ENCODE measurements at places on chromosomes 13 and 19.

GRCh38 chr13:114166381-114167131 is 12.5 kb upstream of the CFAP97D2 start:
- no peak for DNase-seq

DNA sequence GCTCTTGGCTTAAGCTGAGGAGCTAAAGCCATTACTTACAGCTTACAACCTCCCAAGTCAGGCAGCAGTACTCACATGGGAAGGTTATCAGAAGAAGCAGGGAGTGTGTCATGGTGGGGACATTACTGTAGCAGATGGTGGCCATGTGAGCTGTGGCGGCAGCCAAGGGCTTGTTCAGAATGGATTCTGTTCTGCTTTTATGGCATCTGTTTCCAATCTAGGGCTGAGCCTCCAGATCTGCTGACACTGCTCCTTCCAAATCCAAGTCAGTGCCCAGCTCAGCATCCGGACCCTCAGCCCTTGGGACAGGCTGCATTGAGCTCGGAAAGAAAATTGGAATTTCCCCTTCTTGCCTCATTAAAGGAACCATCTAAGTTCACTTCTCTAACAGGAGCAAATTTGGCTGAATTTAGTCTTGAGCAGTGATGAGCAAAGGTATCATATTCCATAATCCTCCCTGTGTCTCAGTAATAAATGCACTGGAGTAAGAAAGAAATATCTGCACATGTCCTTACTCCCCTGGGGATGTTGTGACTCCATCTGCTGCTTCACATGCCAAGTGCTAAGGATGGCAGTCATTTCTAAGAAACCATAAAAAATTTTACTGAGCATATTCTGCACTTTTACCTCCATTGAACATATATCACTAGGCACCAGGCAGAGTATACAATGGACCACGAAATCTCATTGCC is 73.9 kb downstream of the KCTD12 start:
- DNase-seq = no peak

DNA sequence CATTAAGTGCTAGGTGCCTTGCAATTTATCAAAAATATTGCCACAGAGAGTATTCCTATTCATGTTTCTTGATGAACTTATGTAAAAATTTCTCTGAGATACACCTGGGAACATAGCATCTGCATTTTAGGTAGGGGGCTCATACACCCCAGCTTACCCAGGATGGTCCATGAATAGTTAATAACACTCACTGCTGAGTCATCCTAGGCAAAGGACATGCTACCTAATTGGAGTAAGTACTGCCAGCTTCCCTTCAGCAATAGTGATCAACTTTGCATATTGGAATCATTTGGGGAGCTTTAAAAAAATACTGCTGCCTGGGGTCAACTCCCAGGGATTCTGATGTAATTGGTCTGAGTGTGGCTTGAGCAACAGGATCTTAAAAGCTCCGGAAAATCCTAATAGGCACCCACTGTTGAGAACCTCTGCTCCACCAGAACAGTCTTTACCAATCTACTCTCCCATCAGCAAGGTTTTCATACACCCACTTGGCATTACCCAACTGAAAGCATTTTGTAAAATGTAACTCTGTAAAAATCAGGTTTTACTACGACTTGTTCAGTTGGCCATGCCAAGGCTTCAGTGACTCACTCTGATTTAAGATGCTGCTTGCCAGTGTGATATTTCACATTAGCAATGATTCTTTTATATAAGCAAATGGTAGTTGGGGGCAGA is 67.2 kb upstream of the FNDC3A start:
- DNase-seq = no peak

GRCh38 chr19:7535998-7536695 is 630 bp downstream of the PNPLA6 start:
- no peak for DNase-seq

- no peak for DNase-seq
Measured at GRCh38 chr19:45636275-45636674, 2.9 kb downstream of the EML2 start.

DNA sequence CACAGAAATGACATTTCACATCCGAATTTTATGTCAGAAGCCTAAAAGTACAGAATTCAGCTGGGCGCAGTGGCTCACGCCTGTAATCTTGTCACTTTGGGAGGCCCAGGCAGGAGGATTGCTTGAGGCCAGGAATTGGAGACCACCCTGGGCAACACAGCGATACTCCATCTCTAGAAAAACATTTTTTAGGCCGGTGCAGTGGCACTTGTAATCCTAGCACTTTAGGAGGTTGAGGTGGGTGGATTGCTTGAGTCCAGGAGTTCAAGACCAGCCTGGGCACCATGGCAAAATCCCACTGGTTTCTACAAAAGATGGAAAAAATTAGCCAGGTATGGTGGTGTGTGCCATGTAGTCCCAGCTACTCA is 15.3 kb downstream of the NOP53 start:
- no peak for DNase-seq

GRCh38 chr19:33492090-33492489 is 29.5 kb downstream of the PEPD start:
- no peak for DNase-seq

DNA sequence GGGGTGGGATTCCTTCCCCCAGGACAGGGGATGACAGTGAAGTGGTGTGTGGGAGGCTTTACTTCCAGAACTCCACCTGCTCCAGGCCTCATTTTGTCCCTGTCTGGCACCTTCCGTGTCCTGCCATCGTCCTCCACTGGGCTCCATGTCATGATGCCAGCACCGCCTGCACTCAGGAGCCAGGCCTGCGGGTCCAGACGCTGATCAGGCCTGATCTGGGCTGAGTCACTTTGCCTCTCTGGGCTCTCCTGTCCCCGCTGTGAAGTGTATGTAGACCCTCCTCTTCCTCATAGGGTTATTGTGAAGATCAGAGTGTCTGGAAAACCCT is 9.6 kb downstream of the FUZ start:
- DNase-seq = no peak

DNA sequence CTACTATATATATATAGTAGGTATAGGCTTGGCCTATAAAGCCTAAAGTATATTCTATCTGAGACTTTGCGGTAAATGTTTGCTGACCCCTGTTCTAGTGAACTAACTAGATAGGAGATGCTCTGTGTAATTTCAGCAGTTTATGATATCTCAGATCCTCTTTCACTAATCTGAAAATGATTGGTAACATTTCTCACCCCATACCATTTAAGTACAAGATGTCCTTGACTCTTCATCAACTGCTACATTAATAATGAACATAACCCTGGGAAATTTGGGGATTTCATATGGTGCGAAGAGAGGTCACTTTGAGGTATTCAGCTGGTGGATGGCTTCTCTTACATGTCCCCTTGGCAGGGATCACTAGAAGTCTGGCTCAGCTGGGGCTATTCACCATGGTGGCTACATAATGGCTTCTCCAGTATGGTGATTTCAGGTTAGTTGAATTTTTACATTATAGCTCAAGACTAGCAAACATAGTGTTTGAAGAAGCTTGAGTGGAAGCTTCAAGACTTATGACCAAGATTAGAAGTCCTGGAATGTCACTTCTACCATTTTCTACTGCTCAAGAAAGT is 103.6 kb upstream of the MYCBP2 start:
- no peak for DNase-seq

DNA sequence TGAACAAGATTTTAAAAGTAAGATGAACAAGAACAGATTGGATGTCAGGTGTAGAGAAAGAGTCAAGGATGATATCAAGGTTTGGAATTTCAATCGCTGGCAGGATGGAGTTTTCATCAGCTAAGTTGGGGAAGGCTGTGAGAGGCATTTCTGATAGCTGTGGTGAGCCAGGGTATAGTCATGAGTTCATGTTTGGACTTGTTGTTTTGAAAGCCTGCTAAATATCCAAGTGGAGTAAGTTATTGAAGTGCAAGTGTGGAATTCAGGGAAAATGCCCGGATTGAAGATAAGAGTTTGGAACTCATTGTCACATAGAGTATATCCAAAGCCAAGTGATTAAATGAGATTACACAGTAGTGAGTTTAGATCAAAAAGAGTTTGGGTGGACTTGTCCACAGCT is 11.0 kb upstream of the EPSTI1 start:
- no peak for DNase-seq

DNA sequence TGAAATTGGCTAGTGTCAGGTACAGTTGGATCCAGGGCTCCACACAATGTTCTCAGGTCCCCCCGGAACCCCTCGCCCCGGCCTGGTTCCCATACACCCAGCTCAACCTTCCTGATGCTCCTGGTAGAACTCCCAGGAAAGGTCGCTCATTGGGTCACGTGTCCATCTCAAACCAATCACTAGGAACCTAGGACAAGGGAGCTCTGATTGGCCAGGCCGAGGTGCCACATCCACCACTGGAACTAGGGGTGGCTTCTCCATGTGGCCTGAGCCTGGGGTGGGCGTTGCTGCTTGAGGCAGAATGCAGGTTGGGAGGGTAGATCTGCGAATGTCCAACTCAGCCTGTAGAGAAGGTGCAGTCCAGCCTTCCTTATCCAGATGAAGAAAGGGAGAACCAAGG is 6.9 kb upstream of the MEF2B start:
- no peak for DNase-seq

GRCh38 chr13:100130092-100130491 is 41.2 kb downstream of the PCCA start:
- DNase-seq = no peak

- DNase-seq = no peak
Measured at GRCh38 chr19:4533334-4533733, 1.7 kb downstream of the PLIN5 start.

DNA sequence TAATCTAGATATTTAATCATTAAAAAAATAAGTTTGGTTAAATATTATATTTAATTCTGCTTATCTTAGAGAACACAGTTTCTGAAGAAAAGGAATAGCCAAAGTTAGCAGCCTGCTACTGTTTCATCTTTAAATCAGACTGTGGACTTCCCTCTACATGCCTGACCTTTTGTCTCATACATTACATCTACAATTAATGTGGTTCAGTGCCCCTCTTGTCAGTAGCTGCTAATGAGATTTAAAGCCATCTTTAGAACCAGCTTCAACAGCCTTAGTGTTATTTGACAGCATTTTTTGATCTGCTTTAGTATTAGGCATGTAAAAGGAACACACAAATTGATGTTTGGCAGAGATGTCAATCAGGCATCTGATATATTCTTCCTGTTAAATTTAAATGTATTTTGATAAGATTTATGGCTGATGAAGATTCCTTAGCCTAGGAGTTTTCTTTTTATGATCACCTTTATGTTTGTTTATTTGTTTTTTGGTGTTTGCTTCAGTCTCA is 1925.8 kb upstream of the PRR20A start:
- DNase-seq = no peak

DNA sequence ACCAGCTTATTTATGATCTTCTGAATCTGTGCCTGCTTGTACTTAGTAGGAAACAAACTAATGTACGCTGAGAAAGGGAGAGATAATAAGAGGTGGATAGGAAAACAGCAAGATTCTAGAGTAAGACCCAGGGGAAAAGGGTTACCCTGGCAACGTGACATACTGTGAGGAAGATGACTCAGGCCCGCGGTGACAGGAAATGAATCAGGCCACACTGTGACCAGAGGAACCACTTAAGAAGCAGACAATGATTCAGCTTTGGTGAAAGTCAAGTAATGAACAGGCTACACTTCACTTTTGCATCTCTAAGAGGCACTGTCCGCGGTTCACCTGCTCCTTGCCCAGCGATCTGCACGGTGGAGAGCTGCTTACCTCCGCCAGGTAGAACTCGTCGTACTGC is 158.2 kb downstream of the NALCN start:
- peak; percentile 77 for DNase-seq

- DNase-seq = no peak
Measured at GRCh38 chr13:78402708-78403400, 200.5 kb downstream of the POU4F1 start.

GRCh38 chr19:20103091-20103740 is 25.4 kb downstream of the ZNF90 start:
- no peak for DNase-seq

GRCh38 chr13:37646531-37646930 is 48.0 kb upstream of the POSTN start:
- no peak for DNase-seq

DNA sequence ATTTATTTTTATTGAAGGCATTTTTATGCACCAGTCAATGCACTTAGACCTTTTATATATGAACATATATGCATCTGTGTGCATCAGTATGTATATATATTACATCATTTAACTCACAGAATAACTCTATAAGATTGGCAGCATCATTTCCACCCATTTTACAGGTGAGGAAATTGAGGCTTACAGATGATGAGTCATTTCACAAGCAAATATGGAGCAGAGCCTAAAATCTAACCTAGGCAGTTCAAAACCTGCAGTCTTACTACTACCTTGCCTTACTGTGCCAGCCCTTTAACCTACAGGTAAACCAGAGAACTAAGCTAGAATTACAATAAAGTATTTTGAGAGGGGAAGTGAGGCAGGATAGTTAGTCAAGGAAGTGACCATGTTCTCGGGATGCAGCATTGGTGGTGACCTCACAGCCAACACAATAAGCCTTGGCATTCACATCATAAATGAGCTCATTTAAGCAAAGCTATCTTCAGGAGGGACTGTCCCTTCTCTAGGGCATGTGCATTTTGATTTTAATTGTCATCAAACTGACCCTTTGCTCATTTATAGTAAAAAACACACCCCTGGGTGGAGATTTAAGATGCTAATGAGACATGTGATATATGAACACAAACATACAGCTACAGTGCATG is 274.3 kb downstream of the DCLK1 start:
- DNase-seq = no peak

- DNase-seq = no peak
Measured at GRCh38 chr13:49759503-49759902, 33.0 kb downstream of the KPNA3 start.

GRCh38 chr13:69485991-69486592 is 621.5 kb upstream of the ATXN8OS start:
- DNase-seq = no peak

- no peak for DNase-seq
Measured at GRCh38 chr13:33003458-33004019, 12.7 kb upstream of the KL start.

DNA sequence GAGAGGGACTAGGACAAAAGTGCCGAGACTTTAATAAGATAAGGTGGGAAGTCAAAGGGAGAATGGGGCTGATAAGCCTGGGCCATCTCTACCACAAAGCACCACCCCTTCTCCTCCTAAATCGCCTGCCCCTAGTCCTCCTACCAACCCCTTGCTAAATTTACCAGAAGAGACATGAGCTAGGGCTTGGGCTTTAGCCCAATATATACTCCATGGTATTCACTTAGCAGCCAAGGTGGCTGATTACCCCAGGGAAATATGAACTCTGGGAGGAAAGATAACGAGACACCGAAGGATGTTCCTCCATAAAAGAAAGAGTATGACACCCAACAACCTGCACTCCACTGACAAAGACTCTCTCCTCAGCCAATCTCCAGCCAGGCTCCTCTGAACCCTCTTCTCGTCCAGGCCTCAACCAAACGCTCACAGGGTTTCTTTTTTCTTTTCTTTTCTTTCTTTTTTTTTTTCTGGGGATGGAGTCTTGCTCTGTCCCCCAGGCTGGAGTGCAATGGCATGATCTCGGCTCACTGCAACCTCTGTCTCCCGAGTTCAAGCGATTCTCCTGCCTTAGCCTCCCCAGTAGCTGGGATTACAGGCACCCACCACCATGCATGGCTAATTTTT is 610.2 kb downstream of the UQCRFS1 start:
- no peak for DNase-seq

- DNase-seq = no peak
Measured at GRCh38 chr19:50242581-50242980, 39.2 kb downstream of the MYH14 start.
